Activated CD4-positive, alpha-beta memory T cell treated with anti-CD3 and anti-CD28 coated beads for 36 hours (primary cell): ENCODE measurements at places on chromosomes 12 and 14.

- peak; percentile 45 for DNase-seq
Measured at GRCh38 chr14:102323102-102323501, 3.6 kb downstream of the ZNF839 start.

DNA sequence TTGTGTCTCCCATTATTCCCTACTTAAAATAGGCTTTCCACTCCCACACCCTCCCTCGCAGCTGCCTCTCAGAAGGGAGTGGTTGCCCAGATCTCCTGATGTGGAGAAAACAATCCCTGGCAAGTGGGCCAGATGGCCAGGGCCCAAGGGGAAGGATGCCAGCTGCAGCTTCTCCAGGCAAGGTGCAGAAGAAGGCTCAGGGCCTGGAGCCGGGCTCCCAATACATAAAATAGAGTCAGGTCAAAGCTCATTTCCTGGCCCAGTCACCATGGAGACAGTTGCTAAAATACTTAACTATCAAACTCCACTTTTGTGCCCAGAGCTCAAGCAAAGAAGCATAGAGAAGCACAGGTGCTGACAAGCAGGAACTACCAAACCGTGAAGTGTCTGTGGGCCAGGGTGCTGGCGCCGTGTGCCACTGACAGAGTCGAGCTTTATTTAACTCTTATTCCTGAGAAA is 45.7 kb upstream of the ITPR2 start:
- no peak for DNase-seq

GRCh38 chr14:100668352-100668751 is 58.3 kb upstream of the DLK1 start:
- no peak for DNase-seq

GRCh38 chr14:99235582-99236320 is 36.2 kb downstream of the BCL11B start:
- no peak for DNase-seq

DNA sequence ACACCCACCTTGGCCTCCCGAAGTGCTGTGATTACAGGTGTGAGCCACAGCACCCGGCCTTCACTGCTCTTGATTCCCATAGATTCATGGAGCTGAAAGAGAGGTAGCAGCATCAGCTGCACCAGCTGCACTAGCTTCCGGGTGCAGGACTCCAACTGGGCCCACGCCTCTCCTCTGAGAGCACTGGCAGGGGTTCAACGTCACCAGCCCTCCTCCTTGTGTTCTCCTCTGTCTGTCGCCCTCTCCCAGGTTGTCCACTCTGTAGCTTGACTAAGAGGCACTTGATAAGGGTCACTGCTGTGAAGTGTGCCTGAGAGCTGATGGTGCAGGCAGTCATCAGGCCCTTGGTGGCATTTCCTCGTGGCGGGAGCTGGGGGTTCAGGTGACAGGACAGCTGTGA is 28.3 kb downstream of the MLXIP start:
- no peak for DNase-seq

- no peak for DNase-seq
Measured at GRCh38 chr14:26394150-26394810, 203.6 kb downstream of the NOVA1 start.

GRCh38 chr12:80443974-80444666 is at the start of gene PTPRQ:
Gene PTPRQ, plus strand, starts transcription at chr12:80444235. Its CDS starts 111 bp downstream, at chr12:80444346.
- no peak for DNase-seq

- DNase-seq = no peak
Measured at GRCh38 chr14:67815573-67816225, 691 bp downstream of the ZFYVE26 start.

GRCh38 chr12:113396200-113396599 is 7.5 kb downstream of the SDS start:
- no peak for DNase-seq

GRCh38 chr12:122100568-122100967 is 22.0 kb downstream of the MLXIP start:
- DNase-seq = no peak

- no peak for DNase-seq
Measured at GRCh38 chr14:101075801-101076413, 172.4 kb upstream of the RTL1 start.

DNA sequence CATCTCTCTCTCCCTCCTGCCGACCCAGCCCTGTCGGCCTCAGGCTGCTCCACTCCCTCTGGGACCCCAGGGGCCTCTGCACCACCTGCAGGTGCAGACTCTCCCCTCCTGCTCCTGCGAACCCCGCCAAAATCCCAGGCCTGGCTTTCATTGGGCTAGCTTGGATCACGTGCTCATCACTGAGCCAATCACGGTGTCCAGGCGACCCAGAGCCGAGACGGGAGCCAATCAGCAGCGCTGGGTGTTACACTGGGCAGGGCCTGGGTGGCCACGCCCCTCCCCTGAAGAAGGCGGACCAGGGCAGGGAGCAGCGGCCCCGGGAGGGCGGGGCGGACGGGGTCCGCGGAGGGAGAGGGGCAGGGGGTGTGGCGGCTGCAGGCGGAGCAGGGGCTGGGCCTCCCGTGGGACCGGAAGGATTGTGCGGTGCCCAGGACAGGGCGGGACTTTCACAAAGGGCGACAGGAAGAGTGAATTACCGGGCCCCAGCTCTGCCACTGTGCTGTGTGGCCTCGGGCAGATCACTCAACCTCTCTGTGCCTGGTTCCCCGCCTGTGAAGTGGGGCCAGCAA is 66.6 kb upstream of the FBRSL1 start:
- no peak for DNase-seq

GRCh38 chr12:117228239-117228638 is 38.0 kb upstream of the FBXO21 start:
- DNase-seq = no peak

- DNase-seq = peak; percentile 32
Measured at GRCh38 chr14:70714055-70714550, 72.4 kb downstream of the TTC9 start.

GRCh38 chr14:32205984-32206383 is 2.9 kb upstream of the RNU6-8 start:
- DNase-seq = peak; percentile 32

GRCh38 chr12:65277994-65278575 is 398 bp upstream of the MSRB3 start:
- no peak for DNase-seq

- DNase-seq = no peak
Measured at GRCh38 chr14:64186231-64187129, 107.7 kb downstream of the ESR2 start.

GRCh38 chr12:132365226-132365625 is 35.8 kb upstream of the GALNT9 start:
- DNase-seq = no peak

GRCh38 chr12:12954356-12954755 is 2.4 kb upstream of the GPRC5D start:
- DNase-seq = no peak

DNA sequence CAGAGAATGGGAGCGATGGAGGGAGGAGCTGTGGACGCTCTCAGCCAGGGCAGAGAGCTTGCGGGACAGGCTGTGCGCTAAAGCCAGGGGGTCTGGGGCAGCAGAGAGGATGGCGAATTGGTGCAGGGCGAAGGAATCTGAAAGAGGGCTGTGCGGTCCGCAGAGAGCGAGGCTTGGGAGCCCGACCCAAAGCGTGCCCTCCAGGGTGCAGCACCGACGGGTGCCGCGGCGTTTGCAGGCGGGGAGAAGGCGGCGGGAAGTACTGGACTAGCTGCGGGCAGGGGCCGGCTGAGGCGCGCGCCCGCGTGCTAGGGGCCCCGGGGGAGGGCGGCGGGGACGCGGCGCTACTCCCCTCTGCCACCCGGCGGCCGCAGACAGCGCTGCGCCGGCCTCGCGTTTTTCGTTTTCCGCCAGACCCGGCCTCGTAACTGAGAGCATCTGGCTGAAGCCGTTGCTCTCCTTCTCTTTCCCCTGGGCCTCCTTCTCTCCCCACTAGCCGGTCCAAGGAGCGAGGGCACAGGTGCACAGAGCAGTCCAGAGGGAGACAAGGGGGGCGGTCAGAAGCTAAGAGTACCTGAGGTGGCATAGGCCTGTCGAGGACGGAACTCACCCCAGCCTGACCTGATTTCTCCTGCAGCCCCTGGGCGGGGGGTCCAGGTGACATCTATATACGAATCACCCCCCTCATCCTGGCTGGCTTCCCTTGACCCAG is 24.9 kb downstream of the SLC6A12 start:
- DNase-seq = peak; percentile 61

DNA sequence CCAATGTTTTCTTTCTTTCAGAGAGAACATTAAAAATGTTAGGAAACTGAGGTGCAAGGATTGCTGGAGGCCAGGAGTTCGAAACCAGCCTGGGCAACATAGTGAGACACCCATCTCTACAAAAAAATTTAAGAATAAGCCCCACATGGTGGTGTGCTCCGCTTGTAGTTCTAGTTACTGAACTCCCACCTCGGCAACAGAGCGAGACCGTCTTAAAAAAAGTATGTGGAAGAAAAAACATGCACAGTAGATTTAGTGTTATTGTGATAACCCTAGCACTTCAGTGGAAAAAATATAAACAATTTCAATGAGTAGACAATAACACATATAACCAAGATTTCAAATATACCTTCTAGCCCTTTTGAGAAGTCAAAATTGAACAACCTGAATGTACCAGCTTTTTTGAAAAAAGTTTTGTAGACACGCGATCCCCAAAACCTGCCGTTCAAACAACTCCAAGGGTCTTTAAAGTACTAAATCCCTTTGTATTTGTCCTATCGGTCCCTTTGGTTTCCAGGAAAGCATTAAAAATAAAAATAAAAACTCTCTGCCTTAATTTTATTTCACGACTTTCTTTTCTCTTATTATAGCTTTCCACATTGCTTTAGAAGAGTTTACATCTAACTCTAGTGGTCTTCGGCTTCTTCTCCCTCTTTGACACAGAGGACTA is 1.0 kb upstream of the ANO6 start:
- DNase-seq = no peak

DNA sequence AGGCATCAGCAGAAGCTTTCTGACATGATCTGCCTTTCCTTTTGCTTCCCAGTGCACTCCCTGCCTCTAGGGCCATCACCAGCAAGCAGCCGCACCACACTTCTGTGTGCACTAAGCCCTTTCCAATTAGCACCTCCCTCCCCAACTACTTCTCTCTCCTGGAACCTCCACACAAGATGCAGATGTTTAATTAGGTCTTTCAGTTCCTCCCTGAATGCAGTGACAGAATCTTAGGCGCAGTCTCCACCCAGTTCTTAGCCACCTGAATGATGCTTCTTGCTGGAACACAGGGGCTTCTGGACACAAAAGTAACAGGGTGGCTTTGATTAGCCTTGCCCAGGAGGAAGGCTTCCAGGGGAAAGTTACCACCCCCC is 32.9 kb downstream of the NIN start:
- DNase-seq = no peak
